Upper lobe of left lung (tissue), 6 donors: ENCODE measurements at places on chromosomes 11 and 22.

- DNase-seq = peak; percentile 20
Observed at GRCh38 chr11:44623731-44624491, 58.4 kb downstream of the CD82 start.

DNA sequence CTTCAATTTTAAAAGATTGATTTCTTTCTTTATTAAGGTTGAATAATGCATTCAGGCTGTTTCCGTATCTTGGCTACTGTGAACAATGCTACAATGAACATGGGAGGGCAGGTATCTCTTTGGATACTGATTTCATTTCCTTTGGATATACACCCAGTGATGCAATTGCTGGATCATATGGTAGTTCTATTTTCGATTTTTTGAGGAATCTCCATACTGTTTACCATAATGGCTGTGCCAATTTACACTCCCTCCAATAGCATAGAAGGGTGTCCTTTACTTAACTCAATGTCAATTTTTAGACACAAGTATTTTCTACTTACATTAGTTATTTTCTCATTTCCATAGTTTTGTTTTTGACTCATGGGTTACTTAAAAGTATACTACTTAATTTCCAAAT is 8.0 kb downstream of the RTCB start:
- DNase-seq = no peak

- DNase-seq = no peak
Observed at GRCh38 chr22:37462983-37463382, 23.2 kb downstream of the MFNG start.

DNA sequence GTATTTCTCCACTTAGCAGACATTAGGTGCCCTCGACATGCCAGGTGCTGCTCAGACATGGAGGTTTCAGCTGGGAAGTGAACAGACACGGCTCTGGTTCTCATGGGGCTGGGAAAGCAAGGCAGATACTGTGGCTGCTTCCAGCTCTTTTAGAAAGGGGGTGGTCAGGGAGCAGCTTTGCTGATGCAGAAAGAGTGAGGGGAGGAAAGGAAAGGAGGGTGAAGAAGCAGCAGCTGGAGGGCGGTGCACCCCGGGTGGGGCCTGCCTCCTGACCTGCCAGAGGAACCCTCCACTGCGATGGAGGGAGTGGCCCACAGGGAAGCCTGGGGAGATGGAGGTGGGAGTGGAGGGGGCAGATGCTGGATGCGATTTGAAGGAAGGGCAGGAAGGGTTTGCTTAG is 76.8 kb downstream of the MORC2 start:
- no peak for DNase-seq

DNA sequence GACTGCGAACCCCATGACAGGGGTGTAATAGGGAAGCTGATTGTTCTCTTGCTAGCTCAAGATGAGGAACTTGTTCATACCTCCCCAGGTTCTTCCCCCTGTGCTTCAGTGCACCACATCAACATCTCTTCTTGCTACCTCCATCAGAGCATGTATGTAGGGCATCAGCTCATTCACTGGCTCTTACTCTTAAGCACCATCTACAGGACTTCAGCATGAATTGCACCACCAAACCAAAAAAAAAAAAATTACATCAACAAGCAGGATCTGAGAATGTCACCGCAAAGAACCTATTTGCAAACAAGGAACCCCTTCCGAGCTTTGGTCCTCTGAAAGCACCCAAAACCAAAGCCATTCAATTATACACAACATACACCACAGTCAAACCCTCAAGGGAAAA is 2226.5 kb upstream of the RAG2 start:
- no peak for DNase-seq

GRCh38 chr11:65210361-65210731 is 28.6 kb downstream of the CAPN1 start:
- no peak for DNase-seq

GRCh38 chr11:129391821-129392220 is 16.2 kb downstream of the BARX2 start:
- DNase-seq = no peak
